T-helper 17 cell (primary cell): ENCODE measurements at places on chromosomes 1 and 21.

- no peak for DNase-seq
These were observed 58.0 kb downstream of the MEGF6 start for GRCh38 chr1:3553166-3553939.

DNA sequence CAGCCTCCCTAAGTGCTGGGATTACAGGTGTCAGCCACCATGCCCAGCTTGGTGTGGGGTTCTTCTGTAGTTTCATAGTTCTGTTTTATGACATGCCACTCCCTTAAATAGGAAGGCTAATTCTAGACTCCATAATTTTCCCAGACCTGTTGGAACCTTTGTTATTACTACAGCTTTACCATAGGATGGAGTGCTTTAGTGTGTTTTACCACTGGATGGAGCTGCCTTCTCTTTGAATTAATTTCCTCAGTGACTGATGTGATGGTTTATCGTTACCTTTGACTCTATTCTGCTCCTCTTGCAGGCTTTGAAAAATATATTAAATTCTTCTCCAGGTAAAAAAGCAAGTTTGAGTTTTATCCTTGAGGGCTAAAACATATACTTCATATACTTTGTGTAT lies 84.6 kb upstream of the NEK7 start:
- no peak for DNase-seq

DNA sequence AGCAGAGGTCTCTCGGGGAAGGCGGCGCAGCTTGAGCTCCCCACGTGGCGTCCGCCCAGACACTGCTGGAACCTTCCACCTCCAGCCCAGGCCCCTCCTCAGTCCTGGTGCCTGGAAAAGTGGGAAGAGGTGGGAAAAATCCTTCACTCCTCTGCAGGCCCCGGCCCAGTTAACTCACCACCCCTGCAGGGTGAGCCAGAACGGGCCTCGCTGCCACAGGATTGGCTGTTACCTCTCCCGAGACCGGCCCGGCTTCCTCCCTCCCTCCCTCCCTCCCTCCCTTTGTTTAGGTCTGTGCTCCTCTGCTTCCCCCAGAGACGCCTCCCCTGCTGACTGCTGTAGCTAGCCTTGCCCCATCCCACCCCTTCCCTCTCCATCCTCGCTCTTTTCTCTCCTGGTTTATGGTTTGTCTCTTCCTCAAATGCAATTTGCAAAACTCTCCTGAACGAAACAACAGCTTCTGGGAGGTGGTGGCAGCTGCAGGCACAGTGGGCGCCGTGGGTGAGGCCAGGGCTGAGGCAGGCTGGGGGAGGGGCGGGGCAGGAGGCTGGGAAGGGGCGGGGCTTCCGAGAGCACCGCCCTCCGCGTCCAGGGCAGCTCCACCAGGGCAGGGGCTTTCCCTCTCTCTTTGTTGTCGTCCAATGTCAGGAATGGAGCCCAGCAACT lies 6.5 kb downstream of the CAPN9 start:
- DNase-seq = no peak

GRCh38 chr1:242579528-242580235 lies 55.2 kb upstream of the PLD5 start:
- no peak for DNase-seq

GRCh38 chr1:81205956-81206355 lies 594.8 kb upstream of the ADGRL2 start:
- no peak for DNase-seq

GRCh38 chr21:34351786-34352241 lies 12.0 kb upstream of the KCNE2 start:
- no peak for DNase-seq

- DNase-seq = no peak
These were observed 24.1 kb upstream of the THRAP3 start for GRCh38 chr1:36199934-36200741.

DNA sequence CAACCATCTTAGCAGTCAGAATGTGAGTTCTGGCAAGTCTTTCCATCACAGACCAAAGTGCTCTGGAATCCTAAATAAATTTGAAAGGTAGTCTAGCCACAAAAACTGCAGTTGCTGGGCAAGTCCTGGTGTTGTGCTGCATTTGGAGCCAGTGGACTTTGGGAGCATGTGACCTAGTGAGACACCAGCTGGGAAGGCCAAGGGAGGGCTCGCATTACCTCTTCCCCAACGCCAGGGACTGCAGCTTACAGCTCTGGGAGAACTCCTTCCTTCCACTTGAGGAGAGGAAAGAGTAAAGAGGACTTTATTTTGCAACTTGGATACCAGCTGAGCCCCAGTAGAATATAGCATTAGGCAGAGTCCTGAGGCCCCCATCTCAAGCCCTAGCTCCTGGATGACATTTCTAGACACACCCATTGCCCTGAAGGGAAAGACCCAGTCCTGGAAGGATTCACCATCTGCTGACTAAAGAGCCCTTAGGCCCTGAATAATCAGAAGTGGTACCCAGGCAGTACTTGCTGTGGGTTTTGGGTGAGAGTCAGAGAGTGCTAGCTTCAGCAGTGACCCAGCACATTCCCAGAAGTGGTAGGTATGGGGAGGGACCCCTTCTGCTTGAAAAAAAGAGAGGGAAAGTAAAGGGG lies 190.7 kb downstream of the NUF2 start:
- no peak for DNase-seq

DNA sequence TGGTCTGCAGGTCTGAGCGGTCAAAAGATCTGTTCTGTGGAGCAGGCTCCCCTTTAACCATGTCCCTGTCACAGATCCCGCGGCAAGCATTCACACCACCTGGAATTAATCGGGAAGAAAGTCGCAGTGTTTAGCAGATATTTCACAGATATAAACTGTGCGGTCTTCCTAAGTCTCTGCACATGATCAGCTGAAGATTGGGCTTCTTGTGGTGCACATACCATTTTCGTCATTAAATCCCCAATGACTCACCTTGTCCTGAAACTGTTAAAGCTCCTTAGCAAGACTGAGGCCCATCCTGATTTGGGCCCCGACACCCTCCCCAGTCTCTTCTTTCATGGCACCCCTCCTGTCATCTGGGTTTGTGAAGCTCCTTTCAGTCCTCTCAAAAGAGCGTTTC lies 158.8 kb downstream of the KIF26B start:
- no peak for DNase-seq

- DNase-seq = no peak
These were observed 20.7 kb downstream of the GPR157 start for GRCh38 chr1:9108056-9108665.

- DNase-seq = no peak
These were observed 5.3 kb downstream of the TTC24 start for GRCh38 chr1:156584813-156585212.

DNA sequence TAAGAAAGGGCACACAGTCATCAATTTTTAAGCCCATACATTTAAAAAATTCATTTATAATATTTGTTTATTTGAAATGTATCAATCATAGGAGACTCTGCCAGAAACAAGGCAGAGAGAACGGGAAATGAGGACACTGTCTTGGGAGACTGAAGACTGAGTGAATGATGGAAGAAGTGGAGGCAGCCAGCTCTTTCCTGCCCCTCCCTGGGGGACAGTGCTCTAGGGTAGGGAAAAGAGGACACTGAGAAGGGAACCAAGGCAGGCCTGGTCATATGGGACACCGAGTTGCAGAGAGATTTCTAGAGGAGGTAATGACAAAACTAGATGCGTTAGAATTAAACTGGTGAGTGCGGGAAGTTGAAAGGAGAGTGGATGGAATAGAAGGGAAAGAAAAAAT lies 31.6 kb downstream of the EEIG2 start:
- DNase-seq = no peak

- no peak for DNase-seq
These were observed 32.9 kb downstream of the RABIF start for GRCh38 chr1:202856014-202856413.

- DNase-seq = no peak
These were observed 10.9 kb downstream of the CFAP107 start for GRCh38 chr1:12756768-12757413.

DNA sequence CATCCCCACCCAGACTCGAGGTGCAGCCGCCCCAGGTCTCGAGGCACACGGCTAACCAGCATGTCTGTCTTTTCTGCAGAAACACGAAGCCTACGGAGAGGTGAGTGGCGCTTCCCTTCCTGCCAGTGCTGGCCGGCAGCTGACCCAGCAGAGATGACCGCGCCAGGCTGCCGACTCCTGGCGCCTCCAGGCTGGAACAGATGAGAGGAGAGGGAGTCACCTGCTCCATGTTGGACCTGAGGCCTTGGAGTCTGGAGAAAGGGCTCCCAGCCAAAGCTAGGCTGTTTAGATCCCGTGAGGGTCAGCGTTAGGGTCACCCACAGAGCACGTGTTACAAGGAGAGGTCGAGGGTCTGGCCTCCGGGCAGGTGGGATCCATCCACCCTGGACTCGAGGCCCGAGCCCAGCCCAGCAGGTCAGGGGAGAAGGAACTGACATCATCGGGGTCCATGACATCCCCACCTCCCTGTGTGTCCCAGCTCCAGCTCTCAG lies 14.9 kb downstream of the COL6A2 start:
- peak; percentile 6 for DNase-seq

- DNase-seq = no peak
These were observed 4.7 kb downstream of the ADGRB2 start for GRCh38 chr1:31759298-31760023.

DNA sequence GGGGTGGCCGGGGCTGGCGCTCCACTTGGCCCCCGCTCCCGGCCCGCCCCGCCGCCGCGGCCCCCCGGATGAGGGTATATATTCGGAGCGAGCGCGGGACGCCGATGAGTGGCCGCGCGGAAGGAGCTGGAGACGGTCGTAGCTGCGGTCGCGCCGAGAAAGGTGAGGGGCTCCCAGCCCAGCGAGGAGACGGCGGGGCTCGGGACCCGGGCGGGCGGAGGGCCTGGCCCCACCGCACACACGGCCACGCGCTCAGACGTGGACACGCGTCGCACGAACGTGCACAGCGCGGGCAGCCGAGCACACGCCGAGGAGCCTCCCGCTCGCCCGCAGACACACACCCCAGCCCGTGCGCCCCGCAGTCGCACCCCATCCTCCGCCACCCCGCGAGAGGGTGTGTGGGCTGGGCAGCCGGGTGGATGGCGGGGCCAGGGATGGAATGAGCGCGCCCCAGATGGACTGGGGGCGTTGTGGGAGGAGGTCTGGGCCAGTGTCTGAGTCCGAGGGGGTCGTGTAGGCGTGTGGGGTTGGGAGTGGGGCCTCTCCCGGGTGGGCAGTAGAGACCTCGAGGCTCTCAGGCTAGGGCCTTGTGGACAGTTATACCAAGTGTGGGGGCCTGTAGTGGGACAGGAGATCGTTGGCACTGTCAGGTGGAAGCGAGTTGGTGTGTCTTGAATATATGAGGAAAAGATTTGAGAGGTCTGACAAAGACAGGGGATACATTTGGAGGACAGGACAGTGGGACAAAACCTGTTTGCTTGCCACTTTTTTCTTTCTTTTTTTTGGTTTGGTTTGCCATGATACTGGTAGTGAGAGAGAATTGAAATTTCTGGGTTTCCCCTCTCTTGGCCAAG lies at the start of gene UAP1:
TSS of gene UAP1 (plus strand) at position 107 of the 854 bp plus-strand sequence. CDS start 4,347 bp downstream, outside the sequence.
- no peak for DNase-seq

DNA sequence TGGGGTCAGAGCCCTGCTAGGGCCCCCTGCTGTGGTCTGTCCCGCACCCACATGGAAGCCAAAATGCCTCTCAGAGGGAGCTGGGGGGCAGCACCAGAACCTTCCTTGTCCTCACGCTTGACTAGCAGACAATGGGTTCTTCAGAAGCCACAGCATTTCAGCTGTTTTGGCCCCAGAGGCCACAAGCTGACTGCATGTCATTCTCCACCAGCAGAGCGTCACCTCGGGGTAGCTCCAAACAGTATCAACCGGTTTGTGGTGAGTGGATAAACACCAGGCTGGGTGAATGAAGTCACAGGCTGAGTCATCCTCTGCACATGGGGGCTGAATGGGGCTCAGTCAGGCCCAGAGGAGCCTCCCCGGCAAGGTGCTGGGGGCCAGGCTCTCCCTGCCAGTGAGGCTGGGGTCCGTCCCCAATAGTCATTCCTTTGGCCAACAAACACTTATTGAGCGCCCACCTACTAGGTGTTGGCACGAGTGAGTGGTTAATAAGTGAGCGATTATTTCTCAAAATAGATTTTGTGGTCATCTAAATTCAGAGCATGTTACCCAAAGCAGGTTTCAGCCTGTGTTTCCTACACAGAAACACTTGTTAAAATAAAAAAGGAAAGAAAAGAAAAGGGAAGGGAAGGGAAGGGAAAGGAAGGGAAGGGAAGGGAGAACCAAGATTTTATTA lies 9.1 kb downstream of the OLIG1 start:
- DNase-seq = no peak

DNA sequence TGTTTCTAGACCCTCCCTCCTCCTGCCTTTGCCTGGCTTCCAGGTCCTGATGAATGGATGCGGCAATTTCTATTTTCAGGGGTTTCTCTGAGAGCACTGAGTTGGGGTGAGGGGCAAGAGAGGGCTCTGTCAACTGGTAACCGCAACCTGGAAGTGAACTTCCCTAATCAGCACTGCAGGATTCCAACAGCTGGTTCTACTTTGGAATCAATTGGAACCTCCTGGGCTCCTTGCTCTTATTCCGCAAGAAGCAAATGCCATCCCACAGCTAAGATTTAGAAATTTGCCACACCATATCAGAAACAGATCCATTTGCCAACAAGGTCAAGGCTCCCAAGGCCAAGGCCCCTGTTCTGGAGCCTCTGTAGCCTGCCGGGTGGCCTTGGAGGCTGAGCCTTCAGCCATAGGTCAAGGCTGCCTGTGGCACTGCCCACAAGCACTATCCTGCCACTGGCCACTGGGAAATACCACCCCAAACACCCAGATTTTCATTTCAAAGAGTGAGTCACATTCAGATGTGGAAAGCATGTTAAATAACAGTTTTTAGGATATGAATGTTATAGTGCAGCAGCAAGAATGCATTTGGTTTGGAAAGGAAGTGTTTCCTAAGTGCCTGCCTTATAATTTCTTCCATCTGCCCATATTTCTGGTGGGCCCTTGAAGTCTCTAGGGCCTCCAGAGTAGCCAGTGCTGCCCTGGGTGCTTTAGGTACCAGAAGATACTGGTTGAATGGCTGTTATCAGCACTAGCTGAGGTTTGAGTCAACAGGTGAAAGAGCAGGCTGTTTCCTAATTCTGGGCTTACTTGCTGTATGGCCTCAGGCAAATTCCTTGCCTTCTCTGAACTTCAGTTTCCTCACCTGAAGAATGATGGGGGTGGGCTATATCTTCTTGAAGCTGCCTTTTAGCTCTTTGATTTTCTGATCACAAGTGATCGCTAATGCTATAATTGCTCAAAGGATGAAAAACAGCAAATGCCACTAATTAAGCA lies 56.3 kb upstream of the JUN start:
- no peak for DNase-seq

- no peak for DNase-seq
These were observed 4.4 kb upstream of the PHC2 start for GRCh38 chr1:33435096-33435820.

DNA sequence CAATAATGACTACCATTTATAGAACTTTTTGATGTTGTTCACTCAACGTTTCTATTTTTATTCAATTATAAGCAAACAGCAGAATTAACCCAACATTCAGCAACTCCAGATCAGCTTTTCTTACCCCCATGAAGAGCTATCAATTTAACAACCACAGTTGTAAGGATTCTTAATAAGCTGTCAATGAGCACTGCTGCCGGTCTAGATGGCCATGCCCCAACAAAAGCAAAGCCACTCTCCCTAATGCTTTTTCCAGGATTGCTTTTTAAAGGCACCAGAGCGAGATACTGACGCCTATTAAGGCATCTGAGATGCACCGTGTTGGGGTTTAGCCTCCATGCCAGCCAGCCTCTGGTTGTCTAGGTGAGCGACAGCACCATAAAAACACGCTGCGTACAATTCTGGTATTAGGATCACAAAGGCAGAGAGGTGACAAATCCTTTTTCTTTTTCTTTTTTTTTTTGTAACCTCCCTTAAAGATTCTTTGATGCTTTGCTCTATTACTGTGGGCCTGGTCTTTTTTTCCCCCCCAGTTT lies 39.5 kb downstream of the PTPRC start:
- DNase-seq = peak; percentile 15

- no peak for DNase-seq
These were observed 9.6 kb upstream of the SH2D1B start for GRCh38 chr1:162421258-162422164.

- no peak for DNase-seq
These were observed 76.1 kb upstream of the JAK1 start for GRCh38 chr1:65042467-65042866.
